ENCODE measurements at places on chromosomes 2 and 18.

GRCh38 chr18:7066965-7067555 lies 50.5 kb downstream of the LAMA1 start:
- DNase-seq, result no peak

DNA sequence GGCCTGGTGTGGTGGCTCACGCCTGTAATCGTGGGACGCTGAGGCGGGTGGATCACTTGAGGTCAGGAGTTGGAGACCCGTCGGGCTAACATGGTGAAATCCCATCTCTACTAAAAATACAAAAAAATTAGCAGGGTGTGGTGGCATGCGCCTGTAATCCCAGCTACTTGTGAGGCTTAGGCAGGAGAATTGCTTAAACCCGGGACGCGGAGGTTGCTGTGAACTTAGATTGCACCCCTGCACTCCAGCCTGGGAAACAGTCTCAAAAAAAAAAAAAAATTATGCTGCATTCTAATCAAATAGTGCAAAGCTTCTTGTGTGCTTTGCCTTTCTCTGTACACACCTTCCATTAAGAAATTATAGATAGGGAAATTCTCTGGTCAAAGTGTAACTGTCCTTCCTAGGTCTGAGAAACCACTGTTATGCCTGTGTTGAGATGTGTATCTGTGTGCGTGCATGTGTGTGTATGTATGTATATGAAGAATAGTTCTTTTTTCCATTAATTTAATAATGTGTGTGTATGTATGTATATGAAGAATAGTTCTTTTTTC lies 2.5 kb downstream of the CD28 start:
- no peak for DNase-seq

- DNase-seq, result no peak
Measured at GRCh38 chr2:25112113-25112512, 56.3 kb downstream of the POMC start.

- DNase-seq, result no peak
Measured at GRCh38 chr2:176435729-176436128, 166.5 kb downstream of the MTX2 start.

DNA sequence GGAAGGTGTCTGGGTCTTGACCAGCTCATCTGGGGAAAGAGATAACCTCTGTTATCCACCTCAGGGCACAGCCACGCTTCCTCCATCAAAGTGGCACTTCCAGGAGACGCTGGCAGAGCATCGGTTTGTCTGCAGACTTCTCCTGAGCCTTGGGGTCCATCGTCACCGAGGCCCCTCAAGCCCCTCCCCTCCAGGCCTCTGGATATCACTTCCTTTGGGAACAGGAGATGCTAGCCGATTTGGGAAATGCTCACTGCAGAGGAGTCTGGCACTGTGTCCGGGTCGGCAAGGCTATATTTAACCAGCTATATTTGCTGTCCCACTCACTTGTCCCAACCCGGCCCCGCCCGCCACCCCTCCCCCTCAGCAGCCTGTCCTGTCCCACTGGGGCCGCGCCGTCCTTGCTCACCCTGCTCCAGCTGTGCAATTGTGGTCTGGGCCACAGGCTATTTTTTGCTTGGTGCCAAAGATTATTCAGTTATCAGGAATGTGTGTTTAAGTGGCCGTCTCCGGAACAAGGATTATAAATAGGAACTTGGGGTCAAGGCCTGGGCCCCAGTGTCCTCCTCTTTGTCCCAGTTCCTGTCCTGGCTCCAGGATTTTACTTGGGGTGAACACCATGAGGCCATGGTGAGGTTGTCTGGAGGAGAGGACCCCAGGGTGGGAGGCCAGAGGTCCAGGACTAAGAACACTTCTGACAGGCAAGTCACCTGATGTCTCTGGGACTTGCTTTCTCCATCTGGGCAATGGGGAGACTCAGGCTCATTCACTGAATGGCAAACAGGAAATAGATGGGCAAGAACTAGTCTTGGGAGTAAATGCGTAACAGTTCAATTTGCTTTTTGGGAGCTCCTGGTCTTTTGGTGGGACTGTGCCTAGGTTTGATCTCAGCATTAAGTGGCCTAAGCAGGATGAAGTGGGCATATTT lies 263.6 kb downstream of the DYSF start:
- no peak for DNase-seq

DNA sequence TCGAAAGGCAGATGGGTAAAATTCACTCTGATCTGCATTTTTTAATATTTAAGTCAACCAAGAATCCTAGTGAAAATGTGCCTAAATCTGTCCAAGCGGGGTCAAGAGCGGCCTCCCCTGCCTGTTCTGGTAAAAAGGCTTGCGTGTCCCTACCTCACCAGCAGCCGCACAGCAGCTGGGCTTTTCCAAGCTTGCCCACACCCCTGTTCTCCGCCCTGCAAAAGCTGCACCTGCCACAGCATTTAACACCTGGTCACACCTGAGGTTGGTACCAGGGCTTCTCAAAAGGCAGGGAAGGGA lies 25.8 kb upstream of the TMEM182 start:
- DNase-seq, result no peak

DNA sequence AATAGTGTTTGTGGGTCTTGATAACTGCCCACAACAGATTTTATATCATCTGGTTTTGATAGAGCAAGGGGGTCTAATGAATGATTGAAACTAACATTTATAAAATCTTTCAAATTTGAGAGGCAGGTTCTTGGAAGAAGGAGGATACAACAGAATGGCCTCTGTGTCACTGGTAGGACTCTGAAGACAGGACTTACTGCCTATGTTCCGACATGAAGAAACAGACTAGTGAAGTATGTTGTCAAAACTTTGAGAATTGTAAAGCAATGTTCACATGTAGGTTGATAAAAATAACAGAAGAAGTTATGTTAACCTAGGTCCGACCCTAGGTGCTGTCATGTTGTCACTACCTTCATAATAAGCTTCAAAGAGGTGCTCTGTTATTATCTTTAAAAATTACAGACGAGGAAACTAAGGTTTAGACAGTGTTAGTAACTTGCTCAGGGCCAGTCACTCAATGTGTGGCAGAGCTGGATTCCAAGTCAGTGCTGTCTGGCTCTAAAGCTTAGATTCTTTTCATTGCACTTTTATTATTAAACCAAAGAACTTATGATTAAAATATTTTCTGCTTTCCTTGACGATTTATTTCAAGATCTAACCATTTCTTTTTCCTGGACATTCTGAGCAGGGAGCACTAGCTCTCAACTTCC lies 146.2 kb downstream of the RPIA start:
- DNase-seq, result no peak

- DNase-seq, result no peak
Measured at GRCh38 chr2:46195819-46196218, 101.4 kb upstream of the EPAS1 start.

DNA sequence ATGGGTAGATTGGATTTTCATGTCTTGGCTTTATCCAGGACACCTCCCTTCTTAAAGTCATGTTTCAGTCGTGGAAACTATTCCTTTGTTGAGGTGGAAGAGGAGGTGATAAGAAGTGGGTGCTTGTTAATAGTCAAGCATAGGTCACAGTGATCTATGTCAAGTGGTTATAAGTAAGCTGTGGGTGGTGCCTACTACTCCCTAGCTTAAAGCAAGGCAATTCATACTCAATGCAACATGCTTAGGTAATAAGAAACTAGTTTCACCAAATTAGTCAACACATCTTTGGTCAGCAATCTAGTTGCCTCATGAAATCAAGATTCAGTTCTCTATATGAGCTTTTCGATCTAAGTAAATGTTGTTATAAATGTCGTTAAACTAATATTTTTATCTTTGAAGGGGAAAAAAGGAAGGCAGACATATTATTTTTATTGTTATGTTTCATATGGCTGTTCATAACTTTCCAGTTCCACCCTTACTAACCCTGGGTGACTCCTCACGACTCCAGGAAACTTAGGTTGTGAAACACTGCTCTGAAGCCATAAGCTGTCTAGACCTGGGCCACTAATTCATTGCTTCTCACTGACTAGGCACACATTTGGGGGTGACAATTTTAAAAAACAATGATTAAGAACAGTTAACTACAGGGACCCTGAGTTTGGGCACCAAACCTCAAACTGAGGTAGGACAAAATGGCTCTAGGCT lies 5.8 kb upstream of the ABCB11 start:
- no peak for DNase-seq

DNA sequence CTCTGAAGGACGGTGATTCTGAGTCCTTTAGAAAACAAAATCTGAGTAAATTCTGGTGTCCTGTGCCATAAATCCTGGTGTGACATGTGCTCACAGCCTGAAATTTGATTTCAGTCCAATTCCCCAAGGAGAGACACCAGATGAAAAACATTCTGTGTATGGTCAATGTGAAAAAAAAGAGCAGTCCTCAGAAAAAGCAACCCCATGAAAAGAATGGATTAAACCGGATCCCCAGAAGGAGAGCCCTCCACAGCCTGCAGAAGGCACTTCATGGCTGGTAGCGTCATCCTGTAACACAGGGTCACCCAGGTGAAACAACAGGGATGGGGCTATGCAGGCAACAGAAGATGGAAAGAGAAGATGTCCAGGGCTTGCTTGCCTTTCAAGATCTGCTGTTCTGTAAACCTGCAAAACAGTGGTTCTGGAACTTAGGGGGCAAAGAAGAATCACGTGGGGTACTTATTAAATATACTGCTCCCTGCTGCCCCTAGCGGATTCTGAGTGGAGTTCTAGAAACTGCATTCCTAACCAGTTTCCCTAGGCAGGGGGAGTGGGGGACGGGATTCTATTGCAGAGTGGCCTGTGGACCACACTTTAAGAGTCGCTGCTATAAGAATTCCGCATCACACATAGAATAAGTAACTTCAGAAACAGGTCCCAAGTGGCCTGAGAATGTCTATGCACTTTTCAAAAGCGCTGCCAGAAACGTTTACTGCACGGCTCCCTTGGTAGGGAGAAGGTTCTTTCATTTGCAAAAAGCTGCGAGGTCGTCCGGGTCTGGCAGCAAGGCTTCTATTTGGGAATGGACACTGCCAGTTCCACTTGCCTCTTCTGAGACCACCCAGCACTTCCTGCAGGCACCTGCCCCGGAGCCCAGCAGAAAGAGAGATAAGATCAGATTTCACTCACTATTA lies 118.9 kb upstream of the ARL5A start:
- DNase-seq, result peak; percentile 65

- no peak for DNase-seq
Measured at GRCh38 chr2:204239411-204240165, 303.0 kb downstream of the ICOS start.

DNA sequence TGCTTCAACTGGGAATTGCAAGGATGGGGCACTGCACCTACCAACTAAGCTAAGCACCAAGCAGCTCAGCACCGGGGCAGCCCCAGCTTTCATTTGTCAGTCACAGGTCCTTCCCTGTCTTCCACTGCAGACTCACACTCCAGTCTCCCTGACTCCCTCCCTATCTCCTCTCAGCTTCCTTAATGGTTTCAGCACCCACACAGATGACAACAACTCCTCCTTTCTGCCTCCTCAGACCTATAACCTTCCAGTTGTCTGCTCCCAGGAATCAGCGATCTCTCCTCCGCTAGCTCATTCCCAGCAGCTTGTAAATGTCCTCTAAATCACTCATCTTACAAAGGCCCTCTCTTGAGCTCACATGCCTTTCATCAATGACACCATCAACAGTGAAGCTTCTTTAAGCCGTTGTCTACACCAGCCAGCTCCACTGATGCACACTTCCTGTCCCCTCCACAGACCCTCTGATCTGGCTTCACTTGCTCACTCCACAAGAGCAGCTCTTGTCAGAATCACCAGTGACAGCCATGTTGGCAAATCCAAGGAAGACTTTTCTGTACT lies 32.1 kb downstream of the CLASP1 start:
- DNase-seq, result no peak

- no peak for DNase-seq
Measured at GRCh38 chr2:78992807-78993517, 32.5 kb upstream of the REG3G start.

DNA sequence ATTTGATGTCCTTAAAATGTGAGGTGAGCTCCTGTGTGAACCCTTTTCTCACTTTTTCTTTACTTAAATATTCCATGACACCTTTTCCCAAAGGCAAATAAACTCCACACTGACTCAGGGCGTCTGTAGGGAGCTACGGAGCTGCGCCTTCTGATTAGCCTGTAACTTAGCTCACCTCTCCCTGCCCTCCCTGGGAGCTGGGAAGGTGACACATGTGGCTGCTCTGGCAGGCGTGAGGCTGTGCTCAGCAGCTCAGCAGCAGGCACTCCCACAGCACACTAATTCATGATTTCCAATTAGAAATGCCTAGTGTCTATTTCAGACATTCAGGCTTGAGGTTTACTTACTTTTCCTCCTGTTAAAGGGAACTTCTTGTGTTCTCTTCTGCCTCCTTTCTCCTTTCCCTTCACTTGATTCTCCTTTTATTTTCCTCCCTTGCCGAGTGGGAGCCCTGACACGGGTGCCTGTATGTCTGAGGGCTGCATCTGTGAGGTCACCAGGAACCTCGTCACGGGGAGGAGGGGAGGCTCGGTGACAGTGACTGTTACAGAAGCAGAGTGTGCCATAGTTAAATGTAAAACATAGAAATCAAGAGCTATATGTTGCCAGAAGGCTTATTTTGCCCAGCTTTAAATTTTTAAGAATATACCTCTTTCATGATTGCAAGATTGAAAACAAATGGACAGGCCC lies 437.1 kb downstream of the DCDC2C start:
- no peak for DNase-seq

DNA sequence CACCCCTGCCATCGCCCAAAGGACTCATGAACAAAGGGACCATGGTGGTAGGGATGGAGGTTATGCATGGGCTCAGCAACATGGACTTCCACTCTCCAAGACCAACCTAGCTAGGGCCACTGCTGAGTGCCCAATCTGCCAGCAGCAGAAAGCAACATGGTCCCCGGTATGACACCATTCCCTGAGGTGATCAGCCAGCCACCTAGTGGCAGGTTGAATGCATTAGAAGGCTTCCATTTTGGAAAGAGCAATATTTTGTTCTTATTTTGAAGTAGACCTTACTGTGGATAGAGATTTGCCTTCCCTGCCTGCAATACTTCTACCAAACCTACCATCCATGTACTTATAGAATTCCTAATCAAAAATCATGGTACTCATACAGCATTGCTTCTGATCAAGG lies 99.8 kb downstream of the METTL4 start:
- no peak for DNase-seq

- DNase-seq, result no peak
Measured at GRCh38 chr18:77403969-77404535, 154.4 kb downstream of the GALR1 start.

DNA sequence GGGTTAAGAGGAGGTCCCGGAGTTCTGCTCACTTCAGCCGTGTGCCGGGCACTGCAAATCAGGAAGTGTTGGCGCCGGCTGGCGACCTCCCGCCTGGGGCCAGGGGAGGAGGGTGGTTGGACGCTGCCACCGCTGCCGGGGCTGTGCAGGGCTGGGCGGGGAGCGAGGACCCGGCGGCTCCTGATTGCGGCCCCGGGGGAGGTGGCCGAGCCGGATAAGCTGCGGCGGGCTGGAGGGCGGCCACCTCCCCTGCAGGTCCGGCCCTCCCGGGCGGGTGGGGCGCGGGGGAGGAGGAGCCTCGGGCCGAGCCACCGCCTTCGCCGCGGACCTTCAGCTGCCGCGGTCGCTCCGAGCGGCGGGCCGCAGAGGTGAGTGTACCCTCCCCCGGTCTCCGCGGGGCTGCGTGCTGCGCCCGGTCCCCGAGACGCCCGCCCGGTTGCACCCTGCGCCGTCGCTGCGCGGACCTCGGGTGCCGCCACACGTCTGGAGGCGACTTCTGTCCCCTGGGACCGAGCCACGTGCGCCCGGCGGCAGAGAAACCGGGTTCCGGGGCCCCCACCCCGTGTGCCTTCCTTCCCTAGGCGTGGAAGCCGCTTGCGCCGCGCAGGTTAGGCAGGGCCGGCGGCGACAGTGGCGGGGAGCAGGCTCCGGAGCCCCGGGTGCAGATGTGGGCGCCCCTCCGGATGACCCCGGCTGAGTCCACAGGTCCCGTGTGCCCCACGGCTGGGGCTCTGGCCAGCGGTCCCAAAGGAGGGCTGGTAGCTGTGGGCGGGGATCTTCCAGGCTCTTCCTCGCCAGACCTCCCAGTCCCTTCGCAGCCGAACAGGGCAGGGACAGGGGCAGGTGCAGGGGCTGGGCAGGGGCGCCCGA lies at the start of gene STEAP3:
TSS of gene STEAP3 (plus strand) at position 314 of the 870 bp plus-strand sequence. CDS start 7,179 bp downstream, outside the sequence.
- DNase-seq, result peak; percentile 34

Measured in pons (tissue), 1 donor.